Cardiac septum (tissue), 1 donor: ENCODE measurements at places on chromosomes 12 and 14. TPM values are rescaled to one million over a fixed set of nuclear protein-coding genes. Genes with fewer than 3 reads are reported as not detected.

KCNMB4 gene
- total RNA-seq, result 1.6 TPM

ATL1 gene
- 1.5 TPM for total RNA-seq

NELL2 gene
- total RNA-seq, result 1.3 TPM

DACT1 gene
- 3.2 TPM for total RNA-seq

MYBPC1 gene
- total RNA-seq, result 3.1 TPM

ATF1 gene
- total RNA-seq, result 26.4 TPM

LRRC9 gene
- total RNA-seq, result 0.24 TPM

CCNK gene
- 31.2 TPM for total RNA-seq

GALNT8 gene
- 2.4 TPM for total RNA-seq

CCDC177 gene
- not detected for total RNA-seq

GPR84 gene
- 0.22 TPM for total RNA-seq

KLRG1 gene
- 3.1 TPM for total RNA-seq

CLEC6A gene
- total RNA-seq, result not detected

PTPN6 gene
- total RNA-seq, result 7.0 TPM

MYF5 gene
- not detected for total RNA-seq

IFI27 gene
- total RNA-seq, result 147 TPM

CSRNP2 gene
- 30.1 TPM for total RNA-seq

SLC6A15 gene
- total RNA-seq, result not detected

TMEM121 gene
- total RNA-seq, result 1.3 TPM

EXOC3L4 gene
- 0.46 TPM for total RNA-seq

GZMB gene
- 0.48 TPM for total RNA-seq

EIF2B2 gene
- total RNA-seq, result 36.4 TPM

GALNT9 gene
- not detected for total RNA-seq

RPGRIP1 gene
- not detected for total RNA-seq

PKP2 gene
- total RNA-seq, result 463 TPM

RNF212B gene
- total RNA-seq, result not detected

CIDEB gene
- 2.4 TPM for total RNA-seq

POTEG gene
- total RNA-seq, result not detected

MIP gene
- total RNA-seq, result 0.48 TPM

STAT2 gene
- total RNA-seq, result 41.1 TPM

IL22 gene
- not detected for total RNA-seq

ARMH4 gene
- total RNA-seq, result 6.4 TPM

ATP5F1B gene
- total RNA-seq, result 2,154 TPM

KRT74 gene
- not detected for total RNA-seq

CCDC38 gene
- total RNA-seq, result not detected

CFAP73 gene
- total RNA-seq, result not detected

TAS2R20 gene
- 1.3 TPM for total RNA-seq

TPPP2 gene
- total RNA-seq, result 0.73 TPM

CKAP4 gene
- 56.8 TPM for total RNA-seq

COX8C gene
- 0.67 TPM for total RNA-seq

FAIM2 gene
- total RNA-seq, result 1.7 TPM

DBX2 gene
- 0.19 TPM for total RNA-seq

SYNDIG1L gene
- total RNA-seq, result not detected
